Left colon (tissue), 2 donors: ENCODE measurements at places on chromosomes 7 and 10.

DNA sequence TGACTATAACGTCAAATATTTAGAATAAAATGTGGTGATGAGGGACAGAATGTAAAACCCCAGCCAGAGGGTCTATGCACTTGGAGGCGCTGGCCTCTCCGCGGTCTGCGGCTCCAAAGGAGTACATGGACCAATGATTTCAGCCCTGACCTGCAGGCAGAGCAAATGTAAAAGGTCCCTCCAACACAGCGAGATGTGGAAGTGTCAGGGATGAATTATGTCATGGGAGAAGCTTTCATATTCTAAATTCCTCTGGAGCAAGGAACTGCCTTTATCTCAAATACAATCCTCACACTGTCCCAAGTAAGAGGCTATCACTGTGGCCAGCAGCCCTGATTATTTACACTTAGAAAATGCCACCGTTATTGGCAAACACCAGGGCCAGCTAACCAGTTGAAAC is 139.4 kb downstream of the GFRA1 start:
- no peak for DNase-seq

DNA sequence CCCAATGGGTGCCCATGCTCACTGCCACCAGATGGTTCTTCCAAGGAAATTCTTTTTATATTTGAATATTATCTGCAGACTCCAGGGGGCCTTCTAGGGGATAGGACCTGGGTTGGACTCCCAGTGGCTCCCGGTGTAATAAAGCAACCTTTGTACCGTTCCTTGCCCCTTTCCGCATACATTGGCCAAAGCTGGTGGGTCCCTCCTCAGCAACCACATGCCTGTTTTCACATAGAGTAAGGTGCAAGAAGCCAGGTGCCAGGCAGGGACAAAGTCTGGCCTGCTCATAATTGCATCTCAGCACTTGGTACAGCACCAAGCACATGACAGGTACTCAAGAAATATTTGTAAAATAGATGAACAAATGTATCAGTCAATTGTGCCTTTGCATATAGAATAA is 46.4 kb upstream of the PPP1R3C start:
- DNase-seq: no peak

- DNase-seq: no peak
Measured at GRCh38 chr7:121398246-121398645, 2.1 kb upstream of the FAM3C start.

- DNase-seq: peak; percentile 83
Measured at GRCh38 chr10:103784723-103785418, 70.5 kb downstream of the SH3PXD2A start.
